ENCODE measurements at places on chromosomes 2 and 18. TPM values are rescaled to one million over a fixed set of nuclear protein-coding genes. Genes with fewer than 3 reads are reported as not detected.

GRCh38 chr2:241804326-241805229 lies 4.4 kb upstream of the NEU4 start:
- H3K36me3 ChIP-seq, result no peaks in the 10 kb centered on the region
- H3K27me3 ChIP-seq, result peaks cover 12% of the 10 kb centered on the region
- H3K27ac ChIP-seq, result no peak overlapping the region
- peak; percentile 16 for DNase-seq
- peak overlapping the region; percentile 57 for H3K4me3 ChIP-seq

DNA sequence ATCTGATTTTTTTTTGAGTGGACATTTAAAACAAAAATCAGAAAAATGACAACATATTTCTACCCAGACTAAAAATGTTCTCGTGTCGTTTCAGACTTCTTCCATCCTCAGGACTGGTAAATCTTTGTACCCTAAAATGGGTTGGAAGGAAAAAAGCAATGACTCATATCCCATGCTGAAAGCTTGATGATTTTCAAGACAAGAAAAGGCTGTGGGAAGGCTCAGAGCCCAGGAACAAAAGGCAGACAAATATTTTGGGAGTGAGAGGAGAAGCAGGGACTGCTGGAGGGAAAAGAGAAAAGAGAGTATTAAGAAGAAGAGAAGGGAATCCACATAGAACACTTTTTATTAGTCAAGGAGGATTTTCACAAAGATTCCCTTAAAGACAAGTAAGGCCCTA lies 77.1 kb upstream of the CTAGE1 start:
- H3K36me3 ChIP-seq, result no peaks in the 10 kb centered on the region
- no peaks in the 10 kb centered on the region for H3K27me3 ChIP-seq
- H3K4me1 ChIP-seq, result peaks cover 20% of the 10 kb centered on the region
- H3K27ac ChIP-seq, result peak overlapping the region; percentile 52
- no peak for DNase-seq

GRCh38 chr2:174888646-174889271 lies 116.4 kb downstream of the CHN1 start:
- no peak overlapping the region for H3K27ac ChIP-seq
- H3K27me3 ChIP-seq, result no peaks in the 10 kb centered on the region
- H3K4me3 ChIP-seq, result no peak overlapping the region

DNA sequence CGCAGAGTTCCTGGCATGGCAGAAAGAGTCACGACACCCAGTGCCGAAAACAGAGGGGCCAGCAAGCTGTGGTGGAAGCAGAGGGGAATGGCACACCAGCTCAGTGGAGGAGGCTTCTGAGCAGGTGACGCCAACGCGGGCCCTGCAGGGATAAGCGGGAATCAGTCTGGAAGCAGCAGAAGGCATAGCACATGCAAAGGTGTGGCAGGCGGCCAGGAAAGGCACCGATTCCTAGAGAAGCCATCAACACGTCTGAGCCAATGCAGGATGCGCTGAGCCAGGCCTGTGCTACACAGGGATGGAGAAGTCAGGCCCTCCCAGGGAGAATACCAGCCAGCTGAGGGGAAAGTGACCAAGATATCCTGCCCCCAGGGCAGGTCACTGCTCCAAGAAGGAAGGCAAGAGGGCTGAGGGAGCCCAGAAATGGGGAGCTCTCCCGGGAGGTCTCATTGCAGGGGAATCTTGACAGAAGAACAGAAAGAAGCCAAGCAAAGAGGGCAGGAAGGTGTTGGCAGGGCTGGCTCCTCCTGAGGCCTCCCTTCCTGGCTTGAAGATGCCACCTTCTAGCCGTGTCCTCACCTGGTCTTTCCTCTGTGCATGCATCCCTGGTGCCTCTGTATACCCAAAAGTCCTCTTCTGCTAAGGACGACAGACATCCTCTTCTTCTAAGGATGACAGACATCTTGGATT lies 16.3 kb downstream of the TEX51 start:
- peaks cover 6% of the 10 kb centered on the region for H3K27me3 ChIP-seq
- H3K4me3 ChIP-seq, result no peak overlapping the region
- no peak for DNase-seq
- no peaks in the 10 kb centered on the region for H3K4me1 ChIP-seq
- H3K36me3 ChIP-seq, result no peaks in the 10 kb centered on the region

DNA sequence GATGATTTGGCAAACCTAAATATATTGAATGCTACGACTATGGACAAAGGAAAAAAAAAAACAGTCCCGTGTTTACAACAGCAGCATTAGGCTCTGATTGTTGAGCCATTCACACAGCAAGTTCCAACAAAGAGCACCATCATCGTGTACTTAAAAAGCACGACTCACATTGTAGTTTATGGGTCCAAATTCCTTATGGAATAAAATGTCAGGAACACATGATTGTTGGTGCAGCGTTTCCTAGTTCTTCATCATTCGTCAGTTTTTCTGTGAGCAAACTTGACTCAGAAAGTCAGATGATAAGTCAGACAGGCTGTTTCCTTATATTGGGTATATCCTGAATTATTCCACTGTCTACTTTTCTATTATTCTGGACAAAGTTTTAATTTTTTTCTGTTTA lies 10.0 kb upstream of the KIDINS220 start:
- H3K36me3 ChIP-seq, result no peaks in the 10 kb centered on the region
- no peak overlapping the region for H3K27ac ChIP-seq
- no peak overlapping the region for H3K4me3 ChIP-seq
- no peak for DNase-seq
- no peaks in the 10 kb centered on the region for H3K4me1 ChIP-seq

DNA sequence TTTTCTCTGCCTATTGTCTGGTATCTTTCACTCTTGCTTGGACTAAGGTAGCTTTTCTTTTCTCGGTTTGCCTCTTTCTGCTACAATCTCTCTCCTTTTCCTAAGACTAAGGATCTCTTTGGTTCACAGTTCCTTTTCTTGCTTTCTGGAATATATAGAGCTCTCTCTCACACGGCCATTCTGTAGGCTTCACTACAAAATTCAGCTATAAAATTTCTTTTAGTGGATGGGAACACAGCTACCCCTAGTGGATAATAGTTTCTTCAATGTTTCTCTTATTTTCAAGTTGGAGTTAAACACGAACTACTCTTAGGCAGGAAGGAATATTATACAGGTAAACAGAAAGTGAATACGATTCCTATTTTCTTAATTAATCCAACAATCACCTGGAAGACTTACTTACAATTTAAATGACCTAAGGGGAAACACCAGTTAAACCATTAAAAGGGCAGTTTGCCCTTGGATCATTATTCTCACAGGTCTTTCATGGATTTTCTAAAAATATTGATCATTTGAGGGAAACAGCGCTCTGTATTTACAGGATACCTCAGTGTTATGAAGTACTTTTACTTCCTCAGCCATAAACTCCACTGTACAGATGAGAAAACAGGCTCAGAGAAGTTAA lies 140.5 kb downstream of the LRP2 start:
- no peaks in the 10 kb centered on the region for H3K36me3 ChIP-seq
- H3K27me3 ChIP-seq, result no peaks in the 10 kb centered on the region
- DNase-seq, result no peak
- H3K27ac ChIP-seq, result no peak overlapping the region
- H3K4me3 ChIP-seq, result no peak overlapping the region
- no peaks in the 10 kb centered on the region for H3K4me1 ChIP-seq

- H3K4me1 ChIP-seq, result peaks cover 8% of the 10 kb centered on the region
- DNase-seq, result no peak
- H3K27me3 ChIP-seq, result no peaks in the 10 kb centered on the region
- H3K36me3 ChIP-seq, result no peaks in the 10 kb centered on the region
Measured at GRCh38 chr2:216104691-216105090, 4.5 kb upstream of the XRCC5 start.

- no peak overlapping the region for H3K27ac ChIP-seq
- no peak overlapping the region for H3K4me3 ChIP-seq
- no peak for DNase-seq
Measured at GRCh38 chr2:216607277-216607560, 26.0 kb upstream of the IGFBP2 start.

DNA sequence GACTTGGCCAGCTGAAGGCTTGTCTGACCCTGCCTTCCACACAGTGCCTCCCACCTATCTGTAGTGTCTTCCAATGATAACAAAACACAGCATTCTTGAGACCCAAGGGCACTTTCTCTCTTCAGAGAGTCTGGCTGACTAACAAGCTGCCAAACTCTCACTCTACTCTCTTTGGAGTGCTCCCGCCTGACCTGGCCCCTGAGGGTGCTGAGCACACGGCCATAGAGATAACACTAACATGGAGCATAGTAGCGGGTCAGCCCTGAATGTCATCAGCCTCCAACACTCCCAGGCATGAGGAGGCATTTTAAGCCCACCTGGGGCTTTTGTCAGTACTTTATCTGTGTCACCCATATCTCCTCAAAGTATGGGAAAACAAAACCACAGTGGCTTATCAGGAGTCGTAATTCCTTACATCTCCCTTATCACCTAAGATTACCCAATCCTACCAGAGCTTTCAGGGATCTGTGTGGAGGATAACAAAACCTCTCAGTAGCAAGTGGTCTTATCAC lies 160.3 kb upstream of the TCF4 start:
- H3K4me1 ChIP-seq, result no peaks in the 10 kb centered on the region
- H3K4me3 ChIP-seq, result no peak overlapping the region
- DNase-seq, result no peak

DNA sequence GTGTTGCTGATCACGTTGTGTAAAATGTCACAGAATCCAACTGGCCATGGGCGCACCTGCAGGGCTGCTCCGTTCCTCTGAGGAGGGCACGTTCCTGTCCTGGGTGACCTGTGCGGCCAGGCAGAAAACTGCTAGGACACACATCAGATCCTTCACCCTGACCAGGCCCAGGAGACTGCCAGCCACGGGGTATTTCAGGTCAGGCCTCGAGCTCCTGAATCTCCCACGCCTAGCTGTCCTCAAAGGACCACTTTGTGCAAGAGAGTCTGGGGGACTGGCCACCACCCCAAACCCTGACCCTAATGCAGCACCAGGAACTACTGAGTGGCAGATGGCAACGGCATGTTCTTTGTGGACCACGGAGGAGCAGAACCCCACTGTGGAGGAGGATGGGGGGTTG lies 11.1 kb downstream of the PRLH start:
- no peak overlapping the region for H3K4me3 ChIP-seq
- no peak overlapping the region for H3K27ac ChIP-seq
- H3K4me1 ChIP-seq, result no peaks in the 10 kb centered on the region
- H3K27me3 ChIP-seq, result no peaks in the 10 kb centered on the region
- DNase-seq, result no peak

The SERTAD2 gene
- total RNA-seq, result 19.4 TPM
